ENCODE measurements at places on chromosomes 6 and 20. TPM values are rescaled to one million over a fixed set of nuclear protein-coding genes. Genes with fewer than 3 reads are reported as not detected.

The GRIK2 gene
- polyA plus RNA-seq: not detected

The PRRC2A gene
- 14.3 TPM for polyA plus RNA-seq

The RAET1L gene
- not detected for polyA plus RNA-seq

The RNF182 gene
- not detected for polyA plus RNA-seq

The BNIP5 gene
- not detected for polyA plus RNA-seq

The EYS gene
- 0.04 TPM for polyA plus RNA-seq

The FAM209B gene
- polyA plus RNA-seq: 0.38 TPM

The DEFB113 gene
- not detected for polyA plus RNA-seq

The OPRM1 gene
- polyA plus RNA-seq: not detected

The TULP1 gene
- polyA plus RNA-seq: not detected

The GNRH2 gene
- not detected for polyA plus RNA-seq

The BHLHE23 gene
- polyA plus RNA-seq: not detected

The HNF4A gene
- not detected for polyA plus RNA-seq

The FABP7 gene
- not detected for polyA plus RNA-seq

The IP6K3 gene
- not detected for polyA plus RNA-seq

The RAB44 gene
- polyA plus RNA-seq: not detected

The NEDD9 gene
- polyA plus RNA-seq: 32.4 TPM

The RBPJL gene
- not detected for polyA plus RNA-seq

The MDFI gene
- polyA plus RNA-seq: not detected

The SFTA2 gene
- 0.60 TPM for polyA plus RNA-seq

The SNAP25 gene
- not detected for polyA plus RNA-seq

The VSX1 gene
- polyA plus RNA-seq: not detected

The DACT2 gene
- polyA plus RNA-seq: not detected

The TUBB2B gene
- 0.55 TPM for polyA plus RNA-seq

The VEGFA gene
- polyA plus RNA-seq: 0.19 TPM

The GPR6 gene
- polyA plus RNA-seq: not detected

The ZC3H12D gene
- polyA plus RNA-seq: 8.2 TPM

The SLC22A23 gene
- 0.35 TPM for polyA plus RNA-seq

The LY6G6C gene
- polyA plus RNA-seq: not detected

The FYN gene
- 45.9 TPM for polyA plus RNA-seq

The PHACTR1 gene
- 12.8 TPM for polyA plus RNA-seq

The NFKBIE gene
- 23.5 TPM for polyA plus RNA-seq

The ZNF165 gene
- polyA plus RNA-seq: 3.5 TPM

The PRRT1 gene
- polyA plus RNA-seq: not detected

The DPPA5 gene
- polyA plus RNA-seq: not detected

The KHDC1L gene
- polyA plus RNA-seq: not detected

The TINAG gene
- not detected for polyA plus RNA-seq
